ENCODE measurements at places on chromosomes 16 and 17.

DNA sequence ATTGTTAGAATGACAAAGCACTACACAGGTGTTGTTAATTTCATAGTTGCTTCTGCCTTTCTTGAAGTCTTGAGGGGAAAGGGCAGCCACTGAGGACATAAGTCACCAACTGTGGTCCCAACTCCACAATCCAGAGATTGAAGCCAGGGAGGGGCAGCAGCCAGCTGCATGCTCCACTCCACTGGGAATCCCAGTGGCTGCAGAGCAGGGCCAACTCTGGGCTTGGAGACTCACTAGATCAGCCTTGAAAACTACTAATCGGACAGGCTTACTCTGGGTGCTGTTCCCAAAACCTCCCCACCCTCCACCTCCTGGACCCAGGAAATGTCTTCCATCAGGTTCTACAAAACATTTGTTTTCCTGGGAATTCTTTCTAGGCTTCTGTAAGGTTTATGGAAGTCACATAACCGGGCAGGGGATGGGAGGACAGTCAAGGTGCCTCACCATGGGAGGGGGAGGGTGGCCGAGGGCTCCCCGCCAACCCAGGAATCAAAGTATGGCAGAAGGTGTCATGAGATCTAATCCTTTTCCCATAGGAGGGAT is 68.0 kb downstream of the MYH13 start:
- DNase-seq, result no peak

DNA sequence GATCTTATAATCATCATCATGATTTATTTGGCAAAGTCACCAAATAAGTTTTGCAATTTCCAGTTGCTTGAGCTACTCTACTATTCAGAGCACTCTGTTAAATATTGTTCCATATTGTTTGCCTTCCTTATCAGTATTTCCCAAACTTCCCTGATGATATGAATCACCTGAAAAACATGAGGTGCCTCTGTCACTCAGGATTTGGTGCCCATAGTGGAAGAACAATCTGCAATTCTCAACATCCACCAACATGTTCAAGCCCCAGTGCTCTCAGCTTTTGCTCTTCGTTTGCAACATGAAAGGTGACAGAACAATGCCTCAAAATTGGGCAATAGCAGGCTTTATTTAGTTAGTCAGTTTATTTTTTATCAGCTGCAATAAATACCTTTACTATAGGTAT is 28.6 kb upstream of the WSB1 start:
- DNase-seq, result no peak

GRCh38 chr17:40063187-40063771 is 514 bp downstream of the THRA start:
- DNase-seq, result peak; percentile 62

DNA sequence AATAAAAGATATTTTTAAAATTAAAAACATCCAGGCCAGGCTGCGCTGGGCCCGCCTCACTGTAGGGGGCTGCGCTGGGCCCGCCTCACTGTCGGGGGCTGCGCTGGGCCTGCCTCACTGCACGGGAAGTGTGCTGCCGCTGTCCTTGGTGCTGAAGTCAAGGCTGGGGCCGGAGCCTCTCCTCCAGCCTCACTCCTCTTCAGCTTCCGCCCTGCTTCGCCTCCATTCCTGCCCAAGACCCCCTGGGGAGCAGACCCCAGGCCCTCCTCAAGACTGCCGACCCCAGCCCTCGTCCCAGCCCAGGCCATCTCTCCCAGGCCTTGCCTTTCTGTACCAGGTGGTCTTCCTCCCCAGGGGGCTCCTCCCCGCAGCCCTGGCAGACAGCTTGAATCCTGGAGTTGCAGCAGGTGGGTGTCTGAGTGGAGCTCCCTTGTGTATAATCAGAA is 26.2 kb downstream of the ENDOV start:
- peak; percentile 61 for DNase-seq

GRCh38 chr16:68772030-68772681 is 35.1 kb downstream of the CDH1 start:
- no peak for DNase-seq

GRCh38 chr16:66441586-66442375 is 14.7 kb downstream of the BEAN1 start:
- no peak for DNase-seq

GRCh38 chr16:79589601-79590102 is 10.9 kb downstream of the MAF start:
- no peak for DNase-seq

- no peak for DNase-seq
These were observed 267.9 kb upstream of the HSBP1 start for GRCh38 chr16:83539736-83540490.

DNA sequence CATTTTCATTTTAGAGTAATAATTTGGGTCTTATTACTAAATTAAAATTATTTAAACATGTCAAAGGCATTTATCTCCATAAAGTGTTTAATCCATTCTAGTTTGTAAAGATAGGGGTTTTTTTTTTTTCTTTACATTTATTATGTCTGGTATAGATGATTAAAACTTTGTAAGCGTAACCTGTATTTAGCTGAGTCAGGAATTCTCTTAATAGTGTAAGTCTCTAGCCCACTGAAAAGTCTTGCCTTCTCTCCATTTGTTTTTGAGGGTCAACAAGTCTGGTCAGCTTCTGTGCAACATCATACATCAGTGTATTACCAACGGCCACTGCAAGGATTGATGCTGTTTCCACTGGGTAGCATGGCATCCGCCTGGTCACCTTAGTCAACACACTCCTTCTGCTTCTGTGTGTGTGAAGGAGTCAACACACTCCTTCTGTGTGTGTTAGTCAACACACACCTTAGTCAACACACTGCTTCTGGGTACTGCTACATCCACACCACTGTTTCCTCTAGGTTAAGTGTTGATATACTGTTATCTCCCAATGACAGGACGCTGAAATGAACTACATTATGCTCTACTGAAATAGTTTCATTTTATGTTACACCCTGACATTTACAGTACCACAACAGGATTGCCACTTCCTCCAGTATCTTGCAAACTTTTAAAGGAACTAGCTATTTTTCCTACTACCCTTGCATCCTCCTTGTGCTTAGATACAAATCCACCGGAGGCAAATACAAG is 37.3 kb upstream of the VWA3A start:
- no peak for DNase-seq

DNA sequence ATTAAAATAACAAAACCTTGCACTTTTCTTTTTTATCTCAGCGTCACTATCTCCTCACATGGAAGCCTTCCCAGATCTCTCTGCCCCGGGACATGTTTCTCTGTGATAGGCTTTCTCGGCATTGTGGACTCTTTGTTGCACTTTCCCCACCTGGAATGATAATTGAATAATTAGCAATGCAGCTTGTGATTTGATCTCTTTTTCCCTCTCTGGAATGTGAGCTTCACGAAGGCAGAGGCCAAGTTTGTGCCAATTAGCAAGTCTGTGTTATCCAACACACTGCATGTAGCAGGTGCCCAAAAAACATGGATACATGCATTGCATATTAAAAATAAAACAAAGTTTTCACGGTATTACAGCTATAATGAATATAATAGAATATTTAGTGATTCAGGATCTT is 431.2 kb downstream of the HAPSTR1 start:
- DNase-seq, result no peak

DNA sequence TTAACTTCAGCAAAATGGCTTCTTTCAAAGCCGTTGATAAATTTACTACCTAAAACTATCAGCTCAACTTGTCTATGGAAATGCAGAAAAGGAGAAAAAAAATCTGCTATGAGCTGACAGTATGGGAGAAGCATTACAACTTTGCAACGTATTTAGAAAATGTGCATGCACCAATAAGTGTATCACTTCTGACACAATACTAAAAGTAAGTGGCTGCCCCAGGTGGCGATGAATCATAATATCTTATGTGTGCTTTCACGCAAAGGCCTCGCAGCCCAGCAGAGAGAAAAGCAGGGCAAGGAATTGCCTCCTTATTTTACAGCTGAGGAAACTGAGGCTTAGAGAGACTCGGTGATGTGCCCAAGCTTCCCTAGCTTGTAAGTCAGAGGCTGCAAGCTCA is 101.8 kb downstream of the SALL1 start:
- DNase-seq, result no peak

- DNase-seq, result no peak
These were observed 20.4 kb downstream of the SYT17 start for GRCh38 chr16:19188406-19188805.

- peak; percentile 97 for DNase-seq
These were observed at the start of gene ALDOC for GRCh38 chr17:28576758-28577465. TSS of gene ALDOC (minus strand) at chr17:28576895. CDS start at chr17:28575532, 1,363 bp downstream.

- DNase-seq, result no peak
These were observed 61.6 kb downstream of the WNT3 start for GRCh38 chr17:46756861-46757260.

- DNase-seq, result no peak
These were observed 85.6 kb downstream of the TTC19 start for GRCh38 chr17:16085066-16085699.

- peak; percentile 78 for DNase-seq
These were observed 2.7 kb upstream of the KCNJ18 start for GRCh38 chr17:21689604-21690003.

DNA sequence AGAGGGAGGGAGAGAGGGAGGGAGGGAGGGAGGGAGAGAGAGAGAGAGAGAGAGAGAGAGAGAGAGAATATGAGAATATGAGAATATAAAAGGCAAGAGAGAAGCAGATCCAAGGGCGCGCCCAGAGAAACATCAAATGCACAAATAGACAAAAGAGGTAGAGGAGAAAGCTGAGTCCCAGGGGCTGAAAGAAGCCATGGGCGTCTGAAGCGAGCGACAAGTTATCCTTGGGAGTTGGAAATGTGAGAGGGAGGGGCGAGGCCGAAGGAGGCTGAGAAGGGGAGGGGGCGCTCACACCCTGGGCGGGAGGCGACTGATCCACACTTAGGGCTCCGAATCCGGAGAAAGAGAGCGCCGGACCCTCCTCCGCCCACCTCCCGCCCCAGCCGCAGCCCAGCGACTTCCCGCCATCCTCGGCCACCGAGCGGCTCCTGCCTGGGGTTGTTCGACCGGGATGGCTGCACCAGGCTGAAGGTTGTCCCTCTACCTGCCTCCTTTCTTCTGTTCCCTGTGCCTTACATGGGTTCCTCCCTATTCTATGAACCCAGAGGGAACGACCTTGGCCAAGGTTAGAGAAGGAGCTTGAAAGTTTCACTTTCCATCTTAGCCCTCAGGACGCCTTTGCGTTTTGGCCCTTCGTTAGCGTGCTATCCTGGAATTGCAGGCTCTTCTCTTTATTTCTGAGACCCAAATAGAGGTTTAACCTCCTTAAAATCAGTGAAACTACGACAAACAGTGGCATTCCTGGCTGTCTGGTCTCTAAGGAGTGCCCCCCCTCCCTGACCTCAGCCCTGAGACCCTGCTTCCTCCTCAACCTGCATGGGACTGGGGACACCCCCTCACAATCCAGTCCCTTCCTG is 21.2 kb upstream of the HOXB9 start:
- no peak for DNase-seq

GRCh38 chr16:56336071-56336688 is 89.2 kb downstream of the AMFR start:
- no peak for DNase-seq

GRCh38 chr16:17476414-17477259 is 5.9 kb upstream of the XYLT1 start:
- peak; percentile 66 for DNase-seq

DNA sequence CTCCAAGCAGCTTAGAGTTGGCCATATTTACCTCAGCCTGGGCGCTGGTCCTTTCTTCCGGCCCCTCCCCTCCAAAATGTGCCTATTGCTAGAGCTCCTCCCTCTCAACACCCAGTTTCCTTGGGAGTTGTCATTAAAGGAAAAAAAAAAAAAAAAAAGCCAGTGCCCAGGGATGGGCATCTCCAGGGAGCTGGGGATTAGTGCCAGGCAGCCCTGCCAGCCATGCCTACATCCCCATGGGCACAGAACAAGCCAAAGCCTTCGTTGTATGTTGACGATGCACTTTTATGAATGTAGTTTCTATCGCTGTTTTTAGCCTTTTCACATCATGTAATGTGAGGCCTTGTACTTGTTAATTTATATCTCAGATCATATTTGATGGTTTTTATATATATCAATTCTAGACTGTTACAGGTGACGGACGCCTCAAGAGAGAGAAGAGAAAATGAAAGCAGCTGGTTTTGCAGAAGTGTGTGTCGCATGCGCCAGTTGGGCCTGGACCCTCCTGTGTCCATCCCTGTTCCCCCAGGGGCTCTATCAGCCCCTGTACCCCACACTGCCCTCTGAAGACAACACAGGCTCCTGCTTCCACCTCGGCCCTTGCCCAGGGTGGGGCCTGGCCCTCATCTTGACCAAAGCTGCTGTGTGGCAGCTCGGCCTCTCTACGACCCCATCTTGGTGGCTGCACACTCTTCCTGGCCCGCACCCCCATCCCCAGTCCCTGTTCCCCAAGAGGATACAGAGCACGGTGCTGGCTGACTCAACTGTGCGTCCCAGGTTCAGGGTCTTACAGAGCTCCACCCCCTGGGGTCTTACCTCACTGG is 4.8 kb downstream of the LIMD2 start:
- DNase-seq, result no peak

All from adrenal gland (tissue), 19 donors.